ENCODE measurements at places on chromosomes 13 and 19.

GRCh38 chr19:51560339-51560738, 10.7 kb upstream of the ZNF175 start:
- no peak for DNase-seq

GRCh38 chr13:21619633-21620220, 15.8 kb upstream of the MICU2 start:
- no peak for DNase-seq

DNA sequence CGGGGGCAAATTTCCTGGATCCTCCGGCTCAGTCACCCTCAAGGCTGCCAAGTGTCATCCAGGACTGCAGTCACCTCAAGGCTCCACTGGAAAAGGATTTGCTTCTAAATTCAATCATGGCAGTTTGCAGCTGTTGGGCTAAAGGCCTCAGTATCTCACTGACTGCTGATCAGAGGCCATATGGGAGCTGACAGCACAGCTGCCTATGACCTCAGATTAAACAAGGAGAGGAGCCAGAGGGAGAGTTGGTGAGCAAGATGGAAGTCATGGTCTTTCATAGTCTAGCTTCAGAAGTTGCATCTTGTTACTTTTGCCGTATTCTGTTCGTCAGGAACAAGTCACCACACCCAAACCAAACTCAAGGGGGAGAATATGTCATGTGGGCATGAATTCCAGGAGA, 849.7 kb downstream of the UQCRFS1 start:
- no peak for DNase-seq

DNA sequence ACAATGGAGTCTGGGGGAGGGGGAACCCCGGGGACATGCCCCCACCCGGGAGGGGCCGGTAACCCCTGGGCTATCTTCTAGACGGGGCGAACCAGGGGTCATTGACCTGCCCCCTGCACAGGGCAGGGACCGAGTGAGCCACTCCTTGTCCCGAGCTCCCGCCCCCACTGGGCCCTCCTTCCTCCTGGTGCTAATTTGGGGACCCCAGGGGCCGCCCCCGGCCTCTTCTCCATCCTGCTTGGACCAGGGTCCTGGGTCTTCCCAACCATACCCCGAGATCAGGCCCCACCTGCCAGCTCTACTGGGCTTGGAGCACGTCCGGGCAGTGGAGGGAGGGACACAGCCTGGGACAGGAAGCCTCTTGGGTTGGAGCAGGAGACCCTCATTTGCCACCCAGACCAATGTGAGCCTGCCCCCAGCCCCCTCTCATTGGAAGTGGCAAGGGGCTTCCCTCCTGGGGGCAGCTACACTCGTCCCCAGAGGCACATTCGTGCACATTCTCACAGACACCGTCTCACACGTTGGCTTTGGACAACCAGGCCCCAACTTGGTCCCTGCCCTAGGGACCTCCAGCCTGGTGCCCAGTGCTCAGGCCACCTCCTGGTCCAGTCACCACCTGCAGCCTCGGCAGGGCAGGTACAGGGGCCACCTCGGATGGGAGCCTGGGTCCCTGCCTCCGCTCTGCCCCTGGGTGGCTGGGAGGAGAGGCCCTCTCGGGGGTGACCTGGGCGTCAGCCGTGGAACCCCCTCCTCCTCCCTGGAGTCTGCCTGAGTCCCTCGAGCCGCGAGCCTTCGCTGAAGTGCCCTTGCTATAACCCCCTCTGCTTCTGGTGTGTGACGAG, 3.3 kb upstream of the MISP start:
- DNase-seq: no peak

DNA sequence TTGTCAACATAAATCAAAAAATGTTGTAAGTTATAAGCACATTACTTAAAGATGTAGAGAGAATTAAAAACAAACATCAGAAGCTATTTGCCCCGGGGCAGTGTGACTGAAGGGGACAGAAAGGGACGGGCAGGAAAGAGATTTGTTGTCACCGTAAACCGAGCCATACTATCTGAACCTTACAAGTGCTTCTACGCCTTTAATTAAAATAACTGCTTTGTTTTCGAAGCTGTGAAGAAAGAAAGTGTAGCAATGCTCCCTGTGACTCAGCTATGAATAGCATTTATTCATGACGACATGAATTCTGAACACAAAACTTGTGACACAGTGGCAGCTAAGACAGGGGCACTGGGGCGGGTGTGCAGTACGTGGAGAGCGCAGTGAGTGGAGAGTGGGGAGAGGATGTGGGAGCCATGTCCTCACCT, 30.0 kb downstream of the ZNF787 start:
- no peak for DNase-seq

- DNase-seq: peak; percentile 49
Measured at GRCh38 chr19:7500811-7501450, 12.1 kb upstream of the PEX11G start.

DNA sequence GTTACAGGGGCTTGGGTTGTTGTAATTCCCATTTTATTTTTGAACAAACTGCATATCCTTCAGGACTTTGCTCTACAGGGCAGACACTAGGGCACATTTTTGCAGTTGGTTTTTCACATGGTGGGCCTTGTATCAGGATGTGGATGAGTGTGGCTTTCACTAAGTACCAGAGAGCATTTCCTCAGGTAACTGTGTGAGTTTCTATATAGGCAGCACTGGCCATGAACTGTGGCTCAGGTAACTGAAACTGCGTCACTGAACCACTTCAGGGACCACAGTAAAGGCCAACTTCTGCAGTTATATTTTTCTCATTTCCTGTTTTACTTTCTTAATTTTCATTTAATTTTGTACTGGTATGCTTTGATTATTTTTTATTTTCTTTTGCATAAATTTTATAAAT, 166.5 kb downstream of the ZNF486 start:
- DNase-seq: no peak

DNA sequence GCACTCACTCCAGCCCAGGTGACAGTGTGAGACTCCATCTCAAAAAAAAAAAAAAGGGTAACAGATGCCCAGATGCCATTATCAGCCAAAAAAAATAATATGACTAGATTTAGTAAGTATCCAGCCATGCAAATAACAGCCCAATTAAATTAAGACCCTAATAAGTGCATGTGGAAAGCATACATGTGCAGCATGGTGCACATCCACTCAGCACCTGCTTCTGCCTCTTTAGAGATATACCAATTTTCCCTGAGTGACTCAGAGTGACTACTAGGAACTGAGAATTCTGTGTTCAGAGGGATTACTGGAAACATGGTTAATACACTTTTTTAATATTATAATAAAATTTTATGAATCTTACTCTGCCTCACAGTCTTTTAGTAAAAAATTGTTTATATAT, 29.8 kb upstream of the ZNF675 start:
- DNase-seq: no peak

GRCh38 chr13:109700176-109700575, 86.2 kb downstream of the IRS2 start:
- peak; percentile 54 for DNase-seq

- peak; percentile 40 for DNase-seq
Measured at GRCh38 chr13:74114641-74115040, 19.6 kb downstream of the KLF12 start.

DNA sequence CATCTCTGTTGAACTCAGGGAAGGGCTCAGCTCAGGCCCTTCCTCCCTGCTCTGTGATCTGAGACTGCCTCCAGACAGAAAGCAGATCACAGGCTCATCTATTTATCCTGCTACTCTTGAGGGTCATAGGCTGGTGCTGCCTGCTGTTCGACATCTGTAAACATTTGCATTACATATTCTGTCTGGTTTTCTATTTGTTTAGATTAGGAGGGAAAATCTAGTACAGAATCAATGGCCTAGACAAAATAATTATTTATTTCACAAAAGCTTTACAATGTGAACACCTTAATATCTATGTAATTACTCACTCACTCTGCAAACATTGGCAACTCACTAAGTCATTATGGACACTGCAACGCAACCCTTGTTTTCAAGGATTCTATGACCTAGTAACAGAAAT, 43.0 kb downstream of the CEP89 start:
- no peak for DNase-seq

- DNase-seq: no peak
Measured at GRCh38 chr19:41575998-41576397, at the start of gene CEACAM21. Gene CEACAM21 (plus strand): TSS chr19:41576166. CDS start chr19:41576275, 109 bp downstream.

DNA sequence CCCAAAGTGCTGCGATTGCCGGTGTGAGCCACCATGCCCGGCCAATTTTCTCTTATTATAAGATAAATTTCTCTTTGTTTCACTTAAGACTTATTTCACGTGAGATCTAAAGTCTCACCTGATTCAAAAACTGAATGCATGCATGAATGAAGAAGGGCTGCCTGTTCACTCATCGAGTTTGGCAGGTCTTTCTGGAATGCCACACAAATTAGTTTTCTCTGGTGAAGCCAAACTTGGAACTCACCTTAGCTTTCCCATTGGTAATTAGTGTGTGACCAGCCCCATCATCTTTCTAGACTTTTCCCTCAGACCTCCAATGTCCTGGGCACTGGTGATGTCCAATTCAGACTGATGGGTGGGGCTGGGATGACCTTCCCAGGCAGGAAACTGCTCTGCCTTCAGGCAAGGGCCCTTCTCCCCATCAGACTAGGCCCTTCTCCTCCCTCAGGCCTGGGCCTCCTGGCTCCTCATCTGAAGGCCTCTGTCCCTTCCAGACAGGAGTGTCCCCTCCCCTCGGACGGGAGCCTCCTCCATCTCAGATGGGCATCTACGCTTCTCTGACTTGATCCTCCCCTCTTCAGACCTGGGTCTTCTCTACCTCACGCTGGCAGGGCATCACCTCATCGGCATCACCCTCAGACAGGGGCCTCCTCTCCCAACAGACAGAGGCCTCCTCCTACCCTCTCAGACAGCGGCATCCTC, 14.4 kb downstream of the C3 start:
- no peak for DNase-seq

DNA sequence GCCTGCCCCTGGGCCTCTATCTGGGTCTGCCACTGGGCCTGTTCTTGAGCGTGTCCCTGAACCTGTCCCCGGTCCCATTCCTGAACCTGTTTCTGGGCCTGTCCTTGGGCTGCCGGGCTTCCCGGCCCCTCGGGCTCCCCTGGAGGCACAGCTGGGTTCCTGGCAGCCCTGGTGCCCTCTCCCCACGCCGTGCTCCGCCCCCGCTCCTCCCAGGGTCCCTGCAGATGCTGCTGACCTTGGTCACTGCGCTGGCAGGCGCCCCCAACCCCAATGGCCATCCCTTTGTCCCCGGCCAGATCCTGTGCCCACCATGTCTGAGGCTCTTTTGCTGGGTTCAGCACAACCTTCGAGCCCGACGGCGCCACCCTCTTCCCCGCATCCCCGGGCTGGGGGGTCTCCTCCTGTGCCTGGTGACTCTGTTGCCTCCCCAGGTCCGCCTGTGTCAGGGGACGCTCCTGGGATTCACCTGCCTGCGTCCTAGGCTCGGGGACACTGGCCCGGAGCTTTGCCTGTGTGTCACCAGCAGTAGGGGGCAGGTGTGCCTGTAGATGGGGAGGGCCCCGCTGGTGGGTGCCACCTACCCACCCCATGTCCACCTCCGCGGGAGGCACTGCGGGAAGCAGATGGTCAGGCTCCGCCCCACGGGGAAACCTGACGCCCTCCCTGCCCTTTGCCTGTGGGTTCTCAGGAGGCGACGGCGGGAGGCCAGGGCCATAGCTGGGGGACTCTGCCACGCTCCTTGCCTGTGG, 41.0 kb upstream of the GRTP1 start:
- no peak for DNase-seq

DNA sequence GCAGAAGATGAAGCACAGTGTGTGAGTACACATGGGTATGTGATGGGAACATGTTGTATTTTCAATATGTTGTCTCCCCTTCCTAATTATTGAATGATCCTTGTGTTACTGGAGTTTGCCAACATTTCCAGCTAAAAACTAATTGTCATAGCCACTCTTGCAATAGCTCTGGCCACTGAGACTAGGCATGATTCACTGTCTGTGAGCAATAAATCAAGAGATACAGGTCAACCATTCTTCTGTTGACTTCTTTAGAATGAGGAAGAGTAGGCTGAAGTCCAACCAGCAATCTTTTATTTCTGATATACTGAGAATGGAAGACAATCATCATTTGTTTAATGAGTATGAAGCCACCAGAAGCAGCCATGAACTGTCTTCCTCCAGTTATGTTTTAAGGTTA, 413.9 kb downstream of the SLITRK5 start:
- DNase-seq: no peak

DNA sequence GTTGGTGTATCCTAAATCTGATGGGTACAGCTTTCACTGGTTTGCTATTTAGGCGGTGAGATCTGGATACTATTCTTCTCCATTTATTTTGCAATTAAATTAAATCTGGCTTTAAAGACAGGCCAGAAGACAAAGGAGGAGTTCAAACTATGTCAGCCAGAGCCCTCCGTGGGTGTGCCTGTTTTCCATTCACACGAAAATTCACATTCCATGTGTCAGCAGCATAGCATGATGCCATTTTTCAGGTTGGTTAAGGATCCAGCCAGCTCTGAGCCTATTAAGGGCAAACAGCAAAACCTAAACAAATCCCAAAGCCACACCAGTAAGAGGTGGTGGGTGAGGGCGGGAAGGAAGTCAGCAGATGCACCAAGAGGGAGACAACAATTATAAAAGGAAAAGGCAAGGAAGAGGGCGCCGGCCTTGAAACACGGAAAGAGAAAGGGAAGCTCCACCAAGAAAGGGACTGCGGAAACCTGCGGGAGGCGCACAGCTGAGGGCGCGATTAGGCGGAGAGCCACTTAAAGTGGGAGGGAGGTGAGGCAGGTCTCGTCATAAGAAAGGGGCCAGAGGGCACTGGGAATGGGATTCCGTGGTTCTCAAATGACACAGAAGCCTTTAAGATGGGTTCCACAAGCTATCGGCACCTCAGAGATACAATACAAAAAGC, 43.0 kb downstream of the CARS2 start:
- DNase-seq: no peak

DNA sequence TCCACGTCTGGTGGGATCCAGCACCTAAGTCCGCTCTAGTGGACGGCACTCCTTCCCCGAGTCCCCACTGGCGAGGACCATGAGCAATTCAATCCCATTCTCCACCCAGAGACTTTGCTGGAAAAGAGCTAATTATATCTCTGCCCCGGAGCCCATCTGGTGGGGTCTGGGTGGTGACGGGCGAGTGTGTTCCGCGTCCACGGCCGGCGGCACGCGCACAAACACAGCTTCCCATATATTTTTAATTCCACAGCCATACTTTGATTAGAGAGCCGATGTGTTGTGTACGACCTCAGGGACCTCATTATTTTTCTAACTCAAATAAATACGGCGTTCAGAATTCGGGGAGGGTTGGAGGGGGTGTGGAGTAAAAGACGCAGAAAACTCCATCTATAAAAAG, 64.1 kb upstream of the ADGRE5 start:
- no peak for DNase-seq

DNA sequence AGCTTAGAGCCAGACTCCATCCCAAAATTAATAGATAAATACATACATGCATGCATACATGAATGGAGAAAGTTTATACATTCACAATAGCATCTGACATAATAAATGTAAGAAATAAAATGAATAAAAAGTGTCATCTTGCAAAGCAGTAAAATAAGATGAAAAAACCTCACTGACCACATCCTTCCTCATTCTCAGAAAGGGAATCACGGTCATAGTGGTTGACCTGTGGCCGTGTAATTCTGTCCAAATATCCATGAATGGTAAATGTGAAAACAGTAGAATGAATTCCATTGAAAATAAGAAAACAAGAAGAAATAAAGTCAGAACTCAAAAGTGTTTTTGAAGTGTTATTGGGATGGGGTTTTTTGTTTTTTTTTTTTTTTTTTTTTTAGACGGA, 9.8 kb upstream of the CDC42EP5 start:
- no peak for DNase-seq
